ENCODE measurements at places on chromosomes 13 and 19.

- DNase-seq, result no peak
These were observed 951.6 kb upstream of the MIR17HG start for GRCh38 chr13:90395846-90396245.

DNA sequence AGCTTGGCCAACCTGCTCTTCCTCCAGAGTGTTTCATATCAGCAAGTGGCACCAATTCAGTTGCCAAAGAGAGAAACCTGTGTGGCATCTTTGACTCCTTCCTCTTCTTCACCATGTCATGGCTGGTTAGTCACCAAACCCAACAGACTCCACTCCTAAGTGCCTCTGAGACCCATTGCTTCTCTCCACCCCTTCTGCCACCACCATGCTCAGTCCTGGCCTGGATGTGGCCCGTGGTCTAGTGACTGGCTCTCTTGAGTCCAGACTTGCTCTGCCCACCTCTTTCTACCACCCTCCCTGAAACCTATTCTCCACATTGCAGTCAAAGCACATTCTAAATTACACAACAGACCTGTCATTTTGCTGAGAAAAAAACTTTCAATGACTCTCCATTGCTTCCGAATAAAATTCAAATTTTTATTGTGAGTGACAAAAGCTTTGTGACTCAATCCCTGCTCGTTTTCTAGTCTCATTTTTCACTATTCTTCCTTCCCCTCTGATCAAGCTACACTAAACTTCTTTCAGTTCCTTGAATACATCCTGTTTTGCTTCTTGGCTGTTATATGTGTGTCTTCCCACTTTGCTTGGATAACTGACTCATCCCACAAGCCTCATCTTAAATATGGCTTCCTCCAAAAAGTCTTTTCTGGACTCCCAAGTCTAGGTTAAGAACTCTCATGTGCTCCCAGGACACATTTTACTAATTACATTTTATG is 12.0 kb upstream of the TNFSF11 start:
- no peak for DNase-seq

DNA sequence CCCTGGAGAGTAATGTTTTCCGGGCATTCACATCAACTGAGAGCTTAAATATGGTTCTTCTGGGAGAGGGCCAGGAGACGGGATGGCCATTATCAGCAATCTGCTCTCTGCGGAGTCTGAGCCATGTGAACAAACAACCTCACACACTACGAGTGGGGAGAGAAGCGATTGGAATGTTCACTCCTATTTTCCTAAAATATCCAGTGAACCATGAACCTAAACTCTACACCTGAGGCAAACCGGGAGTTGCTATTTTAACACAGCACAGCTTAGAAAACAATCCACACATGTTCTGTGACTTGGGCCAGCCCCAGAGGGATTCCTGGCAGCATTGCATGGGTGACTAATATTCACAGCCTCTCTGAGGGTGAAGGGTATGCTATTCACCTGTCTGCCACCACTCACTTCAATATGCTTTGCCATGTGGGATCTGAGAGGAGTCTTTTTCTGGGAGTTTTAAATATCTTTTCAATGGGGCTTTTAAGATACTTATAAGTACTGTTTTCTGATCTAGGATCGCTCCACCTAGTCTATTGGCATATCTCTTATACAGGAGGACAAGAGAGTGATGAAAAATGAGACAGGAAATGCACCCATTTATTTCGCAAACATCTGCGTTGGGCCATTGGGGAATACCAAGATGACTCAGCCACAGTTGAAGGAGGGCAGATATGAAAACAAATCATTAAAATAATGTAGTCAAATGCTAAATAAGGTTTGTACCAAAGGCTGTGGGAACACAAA is 72.6 kb upstream of the SERP2 start:
- peak; percentile 38 for DNase-seq

- no peak for DNase-seq
These were observed 140.2 kb downstream of the KLF5 start for GRCh38 chr13:73198991-73199411.

GRCh38 chr19:39916236-39916635 is 18.2 kb downstream of the FCGBP start:
- DNase-seq, result no peak

DNA sequence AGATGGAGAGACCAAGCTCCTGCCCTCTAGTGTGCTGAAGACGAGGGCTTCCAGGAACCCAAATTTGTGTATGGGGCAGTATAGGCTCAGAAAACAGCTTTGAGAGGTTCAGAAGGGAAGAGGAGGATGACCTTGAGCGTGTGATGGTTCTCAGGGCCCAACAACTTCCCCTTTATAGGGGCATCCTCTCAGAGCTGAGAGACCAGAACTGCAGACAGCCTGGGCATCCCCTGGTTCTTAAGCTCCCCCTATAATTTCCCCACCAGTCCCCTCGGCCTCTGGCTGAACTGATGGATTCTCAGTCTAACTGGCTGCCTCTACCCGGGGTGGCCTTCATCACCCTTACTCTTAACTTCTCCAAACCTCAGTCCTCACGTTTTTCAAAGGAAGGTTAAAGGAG is 167.5 kb downstream of the URI1 start:
- DNase-seq, result no peak

- no peak for DNase-seq
These were observed 12.8 kb upstream of the SCN1B start for GRCh38 chr19:35017507-35017906.

- no peak for DNase-seq
These were observed 36.6 kb downstream of the LHFPL6 start for GRCh38 chr13:39566216-39566869.

- peak; percentile 56 for DNase-seq
These were observed 9.0 kb upstream of the THSD1 start for GRCh38 chr13:52414963-52415362.

- DNase-seq, result no peak
These were observed 56.7 kb upstream of the MED4 start for GRCh38 chr13:48151363-48152161.

GRCh38 chr19:4042064-4042730 is 24.5 kb downstream of the ZBTB7A start:
- DNase-seq, result no peak

DNA sequence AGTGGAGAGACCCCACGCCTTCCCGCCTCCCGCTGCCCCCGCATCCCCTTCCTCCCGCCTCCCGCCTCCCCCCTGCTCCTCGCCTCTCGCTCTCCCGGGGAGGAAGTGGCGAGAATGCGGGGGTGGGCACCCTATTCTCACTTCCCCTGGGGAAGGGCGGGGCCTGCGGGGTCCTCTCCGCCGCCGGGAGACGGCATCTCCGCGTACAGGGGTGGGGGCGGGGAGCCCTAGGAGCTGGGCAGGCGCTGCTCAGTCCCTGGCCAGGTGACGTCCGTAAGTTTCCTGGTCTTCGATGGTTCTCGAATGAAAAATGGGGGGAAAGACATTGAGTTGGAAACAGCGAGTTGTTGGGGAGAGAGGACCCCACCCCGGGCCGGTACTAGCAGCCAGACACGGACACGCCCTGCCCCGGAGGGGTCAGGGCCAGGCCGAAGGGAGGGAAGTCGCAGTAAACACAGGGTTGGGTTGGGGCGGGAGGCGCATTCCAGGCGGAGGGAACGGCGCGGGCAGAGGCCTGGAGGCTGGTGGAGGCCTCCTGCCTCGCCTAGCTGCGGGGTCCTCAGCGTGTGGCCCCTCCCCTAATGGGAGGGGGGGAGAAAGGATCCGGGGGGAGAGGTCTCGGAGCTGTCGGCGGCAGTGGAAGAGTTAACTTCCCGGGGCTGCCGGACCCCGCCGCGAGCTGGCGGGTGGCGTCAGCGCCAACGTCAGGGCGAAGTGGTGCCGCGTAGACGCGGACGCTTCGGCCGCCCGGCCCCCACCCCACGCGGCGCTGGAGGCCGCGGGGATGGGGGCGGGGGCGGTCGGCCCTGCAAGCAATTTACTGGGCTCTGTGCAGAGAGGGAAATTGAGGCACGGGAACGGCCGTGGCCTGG is 10.4 kb upstream of the JUND start:
- DNase-seq, result peak; percentile 69

- DNase-seq, result no peak
These were observed 7.5 kb downstream of the S1PR2 start for GRCh38 chr19:10223488-10224213.

GRCh38 chr13:35225159-35225558 is 251.3 kb downstream of the MAB21L1 start:
- DNase-seq, result no peak

GRCh38 chr19:9883231-9883758 is 48.2 kb downstream of the PIN1 start:
- DNase-seq, result no peak

GRCh38 chr19:5292822-5293611 is 47.6 kb downstream of the PTPRS start:
- DNase-seq, result peak; percentile 99

DNA sequence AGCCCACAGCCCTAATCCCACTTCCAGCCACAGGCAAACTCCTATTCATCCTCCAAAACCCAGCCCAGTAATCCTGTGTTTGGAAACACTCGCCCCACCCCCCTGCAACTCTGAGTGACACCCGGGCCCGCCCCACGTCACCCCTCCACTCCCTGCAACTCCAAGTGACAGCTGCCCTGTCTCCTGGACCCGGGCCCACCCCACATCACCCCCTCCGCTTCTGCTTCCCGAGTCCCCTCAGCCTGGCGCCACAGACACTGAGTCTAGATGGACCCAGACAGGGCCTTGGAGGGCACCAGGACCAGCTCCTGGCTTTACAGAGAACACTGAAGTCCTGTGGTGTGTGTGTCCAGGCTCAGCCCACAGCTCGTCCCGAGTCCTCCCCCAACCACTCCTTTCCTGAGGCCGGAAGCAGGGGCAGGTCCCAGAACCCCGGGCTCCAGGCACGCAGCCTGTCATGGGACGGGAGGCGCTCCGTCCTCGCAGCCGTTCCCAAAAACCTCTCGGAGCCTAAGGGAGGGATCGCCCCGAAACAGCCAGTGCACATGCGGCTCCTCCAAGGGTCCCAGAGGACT is 7.7 kb downstream of the REXO1 start:
- DNase-seq, result no peak

DNA sequence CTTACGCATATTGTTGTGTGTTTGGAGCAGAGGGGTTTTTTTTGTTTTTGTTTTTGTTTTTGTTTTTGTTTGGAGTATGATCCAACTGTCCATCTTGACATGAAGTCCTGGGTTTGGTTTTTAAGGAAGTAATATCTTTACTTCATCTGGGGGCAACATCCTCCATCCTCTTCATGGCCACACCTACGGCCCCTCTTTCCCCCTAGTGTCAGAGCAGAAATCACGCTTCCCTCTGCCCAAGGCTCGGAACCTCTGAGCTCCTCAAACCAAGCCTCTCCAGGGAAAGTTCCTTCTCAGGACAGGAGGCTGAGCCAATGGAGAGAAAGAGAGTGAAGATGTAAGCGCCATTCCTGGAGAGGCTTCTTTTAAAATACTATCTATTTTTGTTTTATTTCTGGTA is 58.6 kb upstream of the PDX1 start:
- no peak for DNase-seq

DNA sequence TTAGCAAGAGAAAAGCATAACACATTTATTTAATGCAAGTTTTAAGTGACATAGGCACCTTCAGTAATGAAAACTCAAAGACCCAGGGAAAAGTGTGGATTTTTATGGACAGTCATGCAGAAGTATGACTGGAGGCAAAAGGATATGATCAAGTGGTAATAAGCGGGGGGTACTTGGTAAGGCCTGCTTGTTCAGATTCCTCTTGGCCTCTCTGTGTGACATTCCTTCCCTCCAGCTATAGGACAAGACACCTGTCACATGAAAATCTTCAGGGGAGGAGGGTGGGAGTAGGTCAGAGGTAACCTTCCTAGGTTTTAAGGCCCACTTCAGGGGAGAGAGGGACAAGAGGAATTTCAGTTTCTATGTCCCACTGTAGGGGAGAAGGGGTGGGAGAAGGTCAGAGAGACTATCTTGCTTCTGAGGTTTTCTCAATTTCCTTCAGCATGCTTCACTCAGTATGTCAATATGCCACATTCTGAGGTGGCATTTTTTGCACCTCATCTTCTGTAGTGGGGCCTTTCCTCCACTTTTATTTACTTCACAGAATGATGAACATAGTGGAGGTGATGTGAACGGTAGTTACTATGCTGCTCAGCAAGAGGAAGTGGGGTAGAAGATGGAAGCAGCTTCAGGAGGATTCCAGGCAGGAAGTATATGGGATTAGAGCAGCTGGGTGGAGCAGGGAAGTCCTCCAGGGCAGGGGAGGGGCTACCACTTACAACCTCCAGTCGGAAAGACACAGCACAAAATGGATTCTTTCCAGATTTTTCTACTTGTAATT is 73.2 kb upstream of the RFC3 start:
- DNase-seq, result peak; percentile 27

Measured in AG08395 (cell line).